ENCODE measurements at places on chromosomes 1 and 21. TPM values are rescaled to one million over a fixed set of nuclear protein-coding genes. Genes with fewer than 3 reads are reported as not detected.

DNA sequence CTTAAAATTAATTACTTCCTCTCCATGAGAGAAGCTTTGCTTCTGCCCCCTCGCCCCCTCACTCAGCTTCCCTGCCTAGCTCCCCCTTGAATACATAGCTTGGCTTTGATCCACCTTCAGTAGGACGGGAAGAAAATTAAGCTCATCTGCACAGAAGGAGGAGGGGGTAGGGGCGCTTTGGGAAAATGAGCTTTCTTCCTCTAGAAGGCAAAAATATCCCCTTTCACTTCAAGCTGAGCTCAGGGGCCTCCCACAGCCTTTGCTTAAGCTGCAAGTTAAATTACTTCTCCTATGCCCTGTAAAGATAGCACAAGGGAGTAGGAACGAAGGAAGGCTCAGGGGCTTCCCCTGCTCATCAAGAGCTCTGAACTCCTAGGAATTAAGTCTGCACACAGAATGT lies 65.2 kb upstream of the GOLT1A start:
- DNase-seq: no peak

DIO1 gene
- not detected for polyA plus RNA-seq

DNA sequence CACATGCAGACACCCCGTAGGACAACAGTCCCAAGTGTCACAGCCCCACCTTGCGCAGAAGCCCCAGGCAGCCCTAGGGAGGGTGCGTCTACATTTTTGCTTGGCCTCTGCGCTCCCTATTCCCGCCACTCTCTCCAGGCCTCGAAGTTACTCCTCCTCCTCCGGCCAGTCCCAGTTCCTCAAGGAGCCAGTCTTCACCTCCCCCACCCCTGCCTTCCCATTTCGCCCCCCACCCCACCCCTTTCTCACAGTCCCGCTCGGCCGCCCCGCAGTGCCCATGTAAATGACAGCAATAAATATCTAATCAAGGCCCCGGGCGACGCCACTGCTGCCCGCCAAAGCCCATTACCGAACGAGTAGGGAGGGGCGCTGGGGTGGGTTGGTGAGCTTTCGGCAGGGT lies 3.2 kb downstream of the DMBX1 start:
- DNase-seq: no peak

PCP4 gene
- not detected for polyA plus RNA-seq

RGL1 gene
- polyA plus RNA-seq: 4.7 TPM

DNA sequence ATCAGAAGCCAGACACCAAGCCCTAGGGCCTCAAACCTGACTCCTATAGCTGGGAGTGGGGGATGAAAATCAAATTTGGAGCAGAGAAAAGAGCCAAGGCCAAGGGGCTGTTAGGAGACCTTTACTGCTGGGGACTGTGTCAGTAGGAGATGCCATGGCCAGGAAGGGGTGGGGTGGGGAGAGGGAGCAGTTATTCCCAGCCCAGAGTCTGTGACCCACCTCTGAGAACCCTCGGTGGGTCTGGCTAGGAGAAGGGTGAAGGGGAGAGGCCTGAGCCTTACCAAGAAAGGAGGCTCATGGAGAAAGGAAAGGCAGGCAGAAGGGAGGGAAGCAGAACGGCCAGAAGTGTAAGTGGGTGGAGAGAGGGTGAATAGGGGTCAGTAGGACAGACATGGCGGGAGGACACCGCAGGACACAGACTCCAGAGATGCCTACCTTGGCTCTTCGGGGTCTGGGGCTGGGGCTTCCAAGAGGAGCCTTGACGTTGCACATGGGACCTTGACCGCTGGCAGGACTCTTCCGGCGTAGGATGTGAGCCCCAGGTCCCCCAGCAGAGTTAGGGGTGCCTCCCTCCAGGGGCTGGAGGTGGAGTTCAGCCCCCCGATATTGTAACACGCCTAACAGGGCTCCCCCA lies 1.2 kb downstream of the ADAMTS4 start:
- DNase-seq: no peak

ITLN2 gene
- polyA plus RNA-seq: not detected

DNA sequence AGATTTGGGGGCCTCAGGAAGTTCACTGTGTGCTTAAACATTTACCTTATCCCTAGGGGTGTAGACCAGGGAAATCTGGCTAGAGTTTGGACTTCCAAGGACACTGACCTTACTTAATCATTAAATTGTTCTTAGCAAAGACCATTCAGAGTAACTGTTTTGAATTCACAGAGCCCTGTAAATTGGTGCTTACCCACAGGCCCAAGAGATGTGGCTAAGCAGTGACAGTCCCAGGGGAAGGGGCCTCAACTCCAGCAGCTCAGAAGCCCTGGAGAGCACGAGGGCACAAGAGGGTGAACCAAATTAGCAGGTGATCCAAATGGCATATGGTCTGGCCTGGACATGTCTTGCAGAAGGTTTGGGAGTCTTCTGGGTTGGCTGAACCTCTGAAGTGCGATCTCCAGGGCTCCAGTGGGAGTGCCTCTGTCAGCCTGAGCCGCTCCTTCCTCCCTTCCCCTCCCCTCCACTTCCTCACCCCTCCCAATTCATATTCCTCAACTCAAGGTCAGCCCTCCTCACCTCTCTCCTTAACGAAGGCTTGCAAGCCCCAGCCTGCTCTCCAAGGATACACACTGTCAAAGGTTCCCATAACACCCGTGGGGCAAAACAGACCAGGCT lies 4.3 kb downstream of the PAQR7 start:
- DNase-seq: no peak

DEPDC1 gene
- 7.4 TPM for polyA plus RNA-seq

- DNase-seq: no peak
Observed at GRCh38 chr1:10856176-10856683, 59.8 kb upstream of the CASZ1 start.

All from IMR-90 (cell line).